ENCODE measurements at places on chromosomes 7 and 10.

DNA sequence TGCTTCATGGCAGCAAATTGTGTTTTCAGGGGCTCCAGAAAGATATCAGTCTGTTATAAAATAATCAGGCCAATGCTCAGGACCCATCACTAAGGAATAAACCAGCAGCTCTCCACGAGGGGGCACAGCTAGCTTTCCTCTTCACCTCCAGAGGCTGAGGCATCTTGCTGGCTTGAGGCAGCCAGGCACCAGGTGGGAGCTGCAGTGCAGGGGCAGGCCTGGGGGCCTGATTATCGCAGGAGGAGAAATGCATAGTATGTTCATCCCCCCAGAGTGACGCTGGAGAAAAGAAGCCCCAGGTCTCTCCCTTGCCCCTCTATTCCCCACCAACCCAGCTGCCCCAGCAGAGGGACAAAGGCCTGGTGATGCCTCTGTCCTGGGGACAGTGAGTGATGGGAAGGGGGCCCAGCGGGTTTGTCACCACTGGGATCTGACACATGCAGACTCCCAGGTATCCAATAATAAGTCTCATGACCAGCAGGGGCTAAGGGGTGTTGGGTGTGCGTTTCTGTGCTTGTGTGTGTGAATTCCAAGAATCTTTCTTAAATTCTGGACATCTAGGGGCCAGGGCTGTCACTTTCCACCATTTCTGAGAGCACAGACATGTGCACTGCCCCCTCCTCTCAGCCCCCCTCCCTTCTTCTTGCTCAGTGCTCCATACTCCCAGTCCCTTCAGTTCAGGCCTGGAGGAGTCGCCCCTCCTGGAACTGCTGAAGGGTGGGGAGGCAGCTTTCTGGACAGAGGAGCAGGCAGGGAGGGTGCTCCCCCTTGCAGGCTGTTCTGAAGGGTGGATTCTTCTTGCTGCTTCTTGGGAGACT lies 128.1 kb upstream of the FAM20C start:
- no peak for DNase-seq

GRCh38 chr7:47149208-47149839 lies 432.6 kb downstream of the TNS3 start:
- DNase-seq: no peak

GRCh38 chr10:485776-486175 lies 203.7 kb downstream of the DIP2C start:
- DNase-seq: no peak

DNA sequence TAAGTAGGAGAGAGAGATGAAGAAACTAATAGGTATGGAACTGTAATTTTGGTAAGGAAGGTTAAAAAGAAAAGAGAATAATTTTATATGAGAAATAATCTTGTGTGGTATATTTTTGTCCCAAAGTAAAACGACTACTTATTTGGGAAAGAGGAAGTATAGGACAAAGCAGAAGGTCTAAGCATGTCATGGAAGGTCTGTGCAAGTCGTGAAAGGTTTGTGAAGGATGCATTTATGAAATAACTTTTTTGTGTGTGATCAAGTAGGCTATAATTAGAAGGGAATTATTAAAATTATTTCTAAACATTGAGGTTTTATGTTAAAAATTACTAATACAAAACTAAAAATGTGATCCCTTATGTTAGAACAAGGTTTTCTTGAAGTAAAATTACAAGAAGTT lies 63.3 kb downstream of the ZNF783 start:
- no peak for DNase-seq

GRCh38 chr10:25811052-25811685 lies 122.9 kb upstream of the MYO3A start:
- no peak for DNase-seq

- no peak for DNase-seq
Observed at GRCh38 chr10:30986053-30986555, 45.6 kb downstream of the ZNF438 start.

DNA sequence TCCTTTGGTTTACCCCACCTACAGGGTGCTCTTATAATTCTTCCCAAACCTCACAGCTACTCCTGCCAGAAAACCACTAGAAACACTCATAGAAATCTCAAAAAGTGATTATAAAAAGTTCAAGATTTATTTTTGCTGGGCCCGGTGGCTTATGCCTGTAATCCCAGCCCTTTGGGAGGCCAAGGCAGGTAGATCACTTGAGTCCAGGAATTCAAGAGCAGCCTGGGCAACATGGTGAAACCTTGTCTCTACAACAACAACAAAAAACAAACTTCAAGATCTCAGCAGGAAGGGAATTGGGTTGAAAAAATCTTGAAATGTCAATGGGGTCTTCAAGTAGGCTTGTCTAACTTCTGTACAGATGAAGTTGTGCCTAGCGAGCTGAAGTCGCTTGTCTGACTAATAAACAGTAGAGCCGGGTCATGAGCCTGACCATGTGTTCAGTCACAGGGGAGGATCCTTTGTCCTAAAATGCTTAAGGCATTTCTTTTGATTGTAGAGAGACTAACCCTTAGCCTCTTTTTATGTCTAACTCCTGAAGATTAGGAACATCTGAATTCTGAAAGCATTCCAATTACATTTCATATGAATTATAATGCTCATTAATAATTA lies 124.6 kb downstream of the NOC3L start:
- DNase-seq: no peak

- no peak for DNase-seq
Observed at GRCh38 chr7:101342892-101343291, 19.8 kb upstream of the COL26A1 start.

- no peak for DNase-seq
Observed at GRCh38 chr10:123236126-123236525, 81.9 kb downstream of the BUB3 start.

DNA sequence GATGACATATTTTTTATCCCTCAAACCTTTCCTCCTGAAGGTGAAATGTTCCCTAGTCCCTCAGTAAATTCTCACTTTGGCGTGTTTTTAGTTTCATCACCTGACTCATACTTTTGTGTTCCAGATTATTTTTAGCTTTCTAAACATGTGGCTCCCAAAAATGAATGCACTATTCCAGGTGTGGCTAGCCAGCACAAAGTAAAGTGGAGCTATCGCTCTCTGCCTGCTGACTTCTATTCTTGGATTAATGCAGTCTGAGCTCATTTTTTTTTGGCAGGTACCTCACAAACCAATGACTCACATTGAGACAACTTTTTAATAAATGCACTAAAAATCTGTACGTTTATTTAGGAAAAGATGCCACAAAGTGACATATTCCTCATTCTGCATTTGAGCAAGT lies 58.8 kb upstream of the LANCL2 start:
- no peak for DNase-seq

- DNase-seq: no peak
Observed at GRCh38 chr7:2502647-2502966, 17.0 kb upstream of the LFNG start.

DNA sequence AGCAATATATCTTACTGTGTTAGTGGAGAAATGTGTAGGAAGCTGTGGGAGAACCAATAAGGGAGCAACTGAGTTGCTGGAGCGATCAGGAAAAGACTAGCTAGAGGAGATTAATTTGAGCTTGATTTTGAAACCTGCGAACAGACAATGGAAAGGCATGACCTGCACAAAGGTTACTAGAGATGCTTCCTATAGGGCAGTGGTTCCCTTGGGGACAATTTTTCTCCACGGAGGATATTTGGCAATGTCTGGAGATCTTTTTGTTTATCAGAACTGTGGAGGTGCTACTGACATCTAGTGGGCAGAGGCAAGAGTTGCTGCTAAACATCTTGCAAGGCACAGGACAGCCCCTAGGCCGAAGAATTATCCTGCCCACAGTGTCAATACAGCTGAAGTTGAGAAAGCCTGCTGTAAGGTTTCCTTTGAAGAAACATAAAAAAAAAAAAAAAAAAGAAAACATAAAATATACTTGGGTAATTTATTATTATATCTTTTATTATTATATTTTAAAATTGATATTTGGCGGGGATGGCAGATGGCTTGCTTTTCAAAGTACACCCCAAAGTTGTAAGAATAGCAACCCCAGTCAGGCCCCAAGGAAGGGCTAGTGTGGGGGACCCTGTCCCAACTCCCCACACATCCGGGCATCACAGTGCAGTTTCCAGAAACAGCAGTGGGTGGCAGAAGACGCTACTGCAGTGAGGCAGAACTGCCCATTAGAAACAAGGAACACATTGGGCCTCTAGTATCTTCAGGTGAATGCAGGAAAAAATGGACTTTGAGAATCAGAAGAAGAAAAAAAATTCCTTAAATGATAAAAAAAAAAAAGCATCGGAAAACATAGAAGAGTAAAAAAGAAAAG lies 481.6 kb downstream of the SH2D4B start:
- DNase-seq: no peak

- no peak for DNase-seq
Observed at GRCh38 chr10:10852464-10852863, 165.2 kb upstream of the CELF2 start.

GRCh38 chr7:28364082-28364481 lies 48.2 kb upstream of the CREB5 start:
- no peak for DNase-seq

DNA sequence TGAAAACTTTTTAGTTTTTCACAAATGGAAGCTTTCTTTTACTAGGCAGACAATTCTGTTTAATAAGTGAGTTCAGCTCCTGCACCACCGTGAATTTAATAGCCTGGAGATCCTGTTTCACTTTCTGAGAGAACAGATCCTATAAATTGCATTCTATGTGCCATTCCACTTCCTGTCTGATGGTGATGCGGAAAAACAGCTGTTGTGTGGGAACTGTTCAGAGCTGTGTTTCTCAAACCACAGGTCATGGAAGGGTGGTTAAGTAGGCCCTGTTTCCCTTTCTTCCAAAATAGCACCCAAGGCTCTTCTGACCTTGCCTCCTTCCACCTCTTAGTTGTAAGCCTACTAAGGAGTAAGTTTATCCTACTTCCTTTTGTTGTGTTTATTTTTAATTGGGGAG lies 97.2 kb upstream of the DKK1 start:
- DNase-seq: no peak

- no peak for DNase-seq
Observed at GRCh38 chr10:122878799-122879338, 512 bp downstream of the FAM24B start.

DNA sequence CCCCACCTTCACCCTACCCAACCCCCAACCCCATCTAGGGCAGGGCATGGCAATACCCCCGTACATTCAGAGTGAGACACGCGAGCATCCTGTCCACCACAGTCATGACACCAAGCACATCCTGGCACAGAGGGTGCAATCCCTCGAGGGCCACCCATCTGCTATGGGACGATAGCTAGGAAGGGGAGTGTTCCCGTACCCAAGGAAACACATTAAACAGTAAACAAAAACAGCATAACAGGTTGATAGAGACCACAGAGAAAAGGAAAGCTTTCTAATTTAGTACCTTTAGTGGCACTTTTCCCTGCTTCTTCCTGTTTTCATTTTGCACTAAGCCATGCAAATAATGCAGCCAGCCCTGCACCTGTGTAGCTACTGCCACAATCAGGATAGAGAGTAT lies 2.3 kb upstream of the SMKR1 start:
- no peak for DNase-seq

GRCh38 chr7:66321283-66321682 lies 116.1 kb downstream of the TPST1 start:
- no peak for DNase-seq

DNA sequence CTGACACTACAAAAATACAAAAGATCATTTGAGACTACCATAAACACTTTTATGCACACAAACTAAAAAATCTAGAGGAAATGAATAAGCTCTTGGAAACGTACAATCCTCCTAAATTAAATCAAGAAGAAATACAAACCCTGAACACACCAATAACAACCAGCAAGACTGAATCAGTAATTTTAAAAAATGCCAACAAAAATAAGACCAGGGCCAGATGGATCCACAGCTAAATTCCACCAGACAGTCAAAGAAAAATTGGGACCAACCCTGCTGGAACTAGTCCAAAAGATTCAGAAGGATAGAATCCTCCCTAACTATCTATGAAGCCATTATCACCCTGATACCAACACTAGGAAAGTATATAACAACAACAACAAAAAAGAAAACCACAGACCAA lies 277.4 kb downstream of the AGMO start:
- no peak for DNase-seq

DNA sequence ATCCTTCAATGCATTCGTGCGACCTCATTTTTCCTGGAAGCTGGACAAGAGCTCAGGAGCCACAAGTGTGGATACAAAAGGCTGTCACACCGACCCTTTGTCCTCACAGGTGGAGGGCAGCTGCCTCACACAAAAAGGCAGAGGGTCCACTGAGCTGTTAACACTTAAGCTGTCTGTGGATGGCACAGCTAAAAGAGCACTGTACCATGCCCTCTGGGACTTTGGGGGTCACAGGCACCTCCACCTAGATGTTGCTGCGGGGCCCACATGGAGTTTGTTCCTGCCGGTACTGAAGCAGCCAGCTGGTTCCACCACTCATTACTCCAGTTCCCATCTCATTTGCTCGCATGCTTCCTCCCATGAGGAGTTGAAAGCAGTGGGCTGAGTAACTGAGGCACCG lies 57.0 kb downstream of the STRA8 start:
- no peak for DNase-seq

DNA sequence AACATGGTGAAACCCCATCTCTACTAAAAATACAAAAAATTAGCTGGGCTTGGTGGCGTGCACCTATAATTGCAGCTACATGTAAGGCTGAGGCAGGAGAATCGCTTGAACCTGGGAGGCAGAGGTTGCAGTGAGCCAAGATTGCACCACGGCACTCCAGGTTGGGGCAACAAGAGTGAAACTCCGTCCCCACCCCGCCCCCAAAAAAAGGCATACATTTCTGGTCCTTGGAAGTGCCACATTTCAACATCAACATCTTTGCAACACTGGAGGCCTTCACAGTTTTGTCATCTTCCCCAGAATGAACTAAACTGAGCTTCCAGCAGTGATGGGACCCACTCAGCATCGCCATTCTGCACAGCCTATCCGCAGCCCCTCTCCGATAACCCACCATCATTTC lies 36.6 kb downstream of the FAM53B start:
- DNase-seq: no peak

- DNase-seq: no peak
Observed at GRCh38 chr7:54339073-54339472, 203.1 kb upstream of the VSTM2A start.

DNA sequence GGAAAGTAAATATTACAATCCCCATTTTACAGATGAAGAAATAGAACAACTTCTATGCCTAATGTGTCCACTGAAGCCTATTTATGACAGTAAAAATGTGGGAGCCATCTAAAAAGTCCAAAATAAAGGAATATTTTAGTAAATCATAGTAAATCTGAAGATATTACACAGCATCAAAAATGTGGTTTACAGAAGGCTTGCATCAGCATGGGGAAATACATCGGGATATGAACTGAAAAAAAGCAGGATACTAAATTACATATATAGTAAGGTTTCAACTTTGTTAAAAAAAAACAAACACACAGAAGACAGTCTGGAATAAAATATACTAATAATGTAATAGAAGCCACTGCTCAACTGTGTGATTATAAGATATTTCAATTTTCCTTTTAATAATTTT lies 20.8 kb downstream of the CPA1 start:
- DNase-seq: no peak

DNA sequence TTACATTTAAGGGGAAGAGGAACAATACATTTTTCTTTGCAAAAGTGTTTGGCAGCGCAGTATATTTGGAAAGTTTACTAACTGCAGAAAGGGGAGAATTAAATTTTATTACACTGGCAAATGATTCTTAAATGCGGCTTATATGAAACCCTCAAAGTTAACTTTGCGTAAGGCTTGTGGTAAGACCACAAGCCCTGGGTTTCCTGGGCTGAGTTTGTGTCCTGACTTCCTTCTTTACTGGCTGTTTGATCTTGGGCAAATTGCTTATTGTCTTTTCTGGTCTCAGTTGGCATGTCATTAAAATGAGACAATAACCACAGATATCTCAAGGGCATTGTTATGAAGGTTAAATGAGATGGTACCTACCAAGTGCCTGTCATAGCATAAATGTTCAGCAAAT lies 106.8 kb downstream of the GLRX3 start:
- DNase-seq: no peak
